ENCODE measurements at places on chromosomes 7 and 10. TPM values are rescaled to one million over a fixed set of nuclear protein-coding genes. Genes with fewer than 3 reads are reported as not detected.

- DNase-seq, result no peak
These were observed 70.0 kb downstream of the PRKG1 start for GRCh38 chr10:51144161-51144781.

GRCh38 chr10:132113206-132113605, 47.5 kb downstream of the JAKMIP3 start:
- DNase-seq, result no peak

DNA sequence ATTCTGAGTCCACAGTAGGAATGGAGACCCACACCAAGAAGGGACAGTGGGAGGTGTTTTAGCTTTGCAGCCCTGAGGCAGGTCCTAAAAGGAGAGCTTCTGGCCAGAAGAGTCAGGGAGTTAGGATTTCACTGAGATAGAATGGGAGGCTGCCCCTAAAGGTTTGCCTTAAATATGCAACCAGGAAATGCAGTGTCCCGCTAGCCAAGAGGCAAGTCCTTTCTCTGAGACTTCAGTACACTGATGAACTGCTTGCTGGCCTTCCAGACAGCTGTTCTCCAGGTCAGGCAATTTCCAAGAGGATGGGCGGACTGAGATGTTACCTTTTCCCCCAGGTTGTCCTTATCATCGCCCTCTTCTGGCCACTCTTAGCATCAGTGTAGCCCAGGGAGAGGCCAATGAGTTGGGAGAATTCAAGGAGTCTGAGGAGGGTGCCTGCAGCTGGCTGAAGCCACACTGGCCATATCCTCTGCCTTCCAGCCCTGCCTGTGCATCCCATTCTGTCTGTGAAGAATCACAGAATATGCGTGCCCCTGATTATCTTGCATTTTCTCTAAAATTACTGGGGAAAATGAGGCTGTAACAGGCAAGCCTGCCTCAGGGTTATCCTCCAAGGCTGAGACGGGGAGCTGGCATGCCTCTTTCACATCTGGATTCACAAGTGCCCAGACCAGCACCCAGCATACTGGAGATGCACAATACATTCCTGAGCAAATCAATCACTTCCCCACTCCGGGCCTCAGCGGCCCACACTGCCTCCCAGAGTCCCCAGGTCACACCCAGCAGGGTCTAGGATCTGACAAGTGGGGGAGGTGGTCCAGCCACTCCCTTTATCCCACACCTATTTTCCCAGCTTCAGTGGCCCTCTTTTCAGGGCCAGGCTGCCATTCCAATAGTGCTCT, 2.4 kb downstream of the TLL2 start:
- DNase-seq, result no peak

- no peak for DNase-seq
These were observed 432.7 kb upstream of the GALNT17 start for GRCh38 chr7:70699271-70699670.

NUTM2A gene
- polyA plus RNA-seq, result 4.2 TPM

AKR1D1 gene
- polyA plus RNA-seq, result not detected
